ENCODE measurements at places on chromosomes 12 and 14. TPM values are rescaled to one million over a fixed set of nuclear protein-coding genes. Genes with fewer than 3 reads are reported as not detected.

BMAL2 gene
- 10.9 TPM for total RNA-seq

DNAAF2 gene
- 7.8 TPM for total RNA-seq

IFNG-AS1 gene
- not detected for total RNA-seq

TC2N gene
- total RNA-seq, result 49.3 TPM

BIN2 gene
- total RNA-seq, result 48.8 TPM

KRT85 gene
- not detected for total RNA-seq

NTN4 gene
- total RNA-seq, result not detected

A2ML1 gene
- not detected for total RNA-seq

PARPBP gene
- 21.7 TPM for total RNA-seq

ZNF839 gene
- total RNA-seq, result 15.4 TPM

EGLN3 gene
- 3.9 TPM for total RNA-seq

IL31 gene
- 4.0 TPM for total RNA-seq

FOXG1 gene
- not detected for total RNA-seq

IRAK3 gene
- 1.1 TPM for total RNA-seq

ARHGAP9 gene
- 77.7 TPM for total RNA-seq

ADAM21 gene
- 0.11 TPM for total RNA-seq

SIX6 gene
- total RNA-seq, result not detected

BRAP gene
- total RNA-seq, result 23.6 TPM

ZNF385A gene
- total RNA-seq, result 0.73 TPM

NRXN3 gene
- total RNA-seq, result not detected

IQSEC3 gene
- total RNA-seq, result not detected

MUCL1 gene
- total RNA-seq, result not detected

NTS gene
- not detected for total RNA-seq

KIF26A gene
- total RNA-seq, result 0.28 TPM

SDSL gene
- 1.5 TPM for total RNA-seq

LMNTD1 gene
- total RNA-seq, result not detected

ANKS1B gene
- 0.19 TPM for total RNA-seq

ALDH1L2 gene
- 7.6 TPM for total RNA-seq

BATF gene
- 187 TPM for total RNA-seq

POTEG gene
- not detected for total RNA-seq

DTX1 gene
- 12.0 TPM for total RNA-seq

TUNAR gene
- not detected for total RNA-seq

RFX4 gene
- not detected for total RNA-seq

SLC24A4 gene
- total RNA-seq, result not detected

SLC35F4 gene
- total RNA-seq, result not detected

CCDC60 gene
- total RNA-seq, result not detected

FAM90A1 gene
- 0.33 TPM for total RNA-seq

Measured in activated CD4-positive, alpha-beta T cell treated with anti-CD3 and anti-CD28 coated beads for 36 hours (primary cell).